ENCODE measurements at places on chromosomes 12 and 14. TPM values are rescaled to one million over a fixed set of nuclear protein-coding genes. Genes with fewer than 3 reads are reported as not detected.

Gene SLC5A8
- 31.3 TPM for polyA plus RNA-seq

Gene AMN
- 22.4 TPM for polyA plus RNA-seq

DNA sequence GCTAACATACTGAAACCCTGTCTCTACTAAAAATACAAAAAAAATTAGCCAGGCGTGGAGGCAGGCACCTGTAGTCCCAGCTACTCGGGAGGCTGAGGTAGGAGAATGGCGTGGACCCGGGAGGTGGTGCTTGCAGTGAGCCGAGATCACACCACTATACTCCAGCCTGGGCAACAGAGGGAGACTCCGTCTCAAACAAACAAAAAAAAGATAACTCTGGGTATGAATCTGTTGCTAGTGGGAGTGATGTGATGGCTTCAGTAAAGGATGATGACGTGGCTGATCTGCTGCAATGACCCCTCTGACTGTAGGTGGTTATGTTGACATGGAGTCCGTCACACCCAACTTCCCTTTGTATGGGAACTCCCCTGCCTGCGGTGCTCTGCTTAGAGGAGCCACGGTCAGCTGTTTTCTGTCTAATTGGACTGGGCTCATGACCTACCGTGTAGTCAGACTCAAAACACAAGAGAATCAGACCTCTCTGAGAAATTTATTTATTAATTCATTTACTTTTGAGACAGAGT lies 59.1 kb upstream of the MED13L start:
- DNase-seq, result no peak

Gene RNU6-8
- not detected for polyA plus RNA-seq

Gene AQP6
- 22.1 TPM for polyA plus RNA-seq

DNA sequence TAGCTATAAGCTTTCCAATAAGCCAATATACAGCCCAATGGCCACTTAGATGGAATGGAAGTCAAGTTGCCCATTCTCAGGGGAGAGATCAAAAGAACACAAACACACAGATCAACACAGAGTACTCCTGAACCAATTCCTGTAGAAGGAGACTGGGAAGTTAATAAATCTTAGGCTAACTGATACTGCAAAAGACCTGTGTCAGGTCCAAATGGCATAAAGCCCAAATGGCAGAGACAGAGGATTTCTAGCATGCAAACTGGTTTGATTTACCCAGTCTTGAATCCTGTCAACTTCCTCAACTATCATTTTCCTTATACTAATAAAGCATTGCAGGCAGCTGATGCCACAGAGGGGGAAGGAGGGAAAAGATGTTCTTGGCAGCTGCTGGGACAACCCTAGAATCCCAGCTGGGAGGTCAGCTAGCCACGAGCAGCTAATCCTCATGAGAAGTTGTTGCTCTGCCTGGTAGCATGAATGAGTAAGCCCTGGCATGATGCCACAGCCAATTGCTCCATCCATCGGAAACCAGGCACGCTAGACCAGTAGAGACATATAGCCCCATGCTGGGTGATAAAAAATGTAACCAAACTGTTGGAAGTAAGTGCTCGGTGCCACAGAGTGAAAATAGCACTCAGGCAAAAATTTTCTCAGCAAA lies 26.2 kb downstream of the ANG start:
- DNase-seq, result no peak

DNA sequence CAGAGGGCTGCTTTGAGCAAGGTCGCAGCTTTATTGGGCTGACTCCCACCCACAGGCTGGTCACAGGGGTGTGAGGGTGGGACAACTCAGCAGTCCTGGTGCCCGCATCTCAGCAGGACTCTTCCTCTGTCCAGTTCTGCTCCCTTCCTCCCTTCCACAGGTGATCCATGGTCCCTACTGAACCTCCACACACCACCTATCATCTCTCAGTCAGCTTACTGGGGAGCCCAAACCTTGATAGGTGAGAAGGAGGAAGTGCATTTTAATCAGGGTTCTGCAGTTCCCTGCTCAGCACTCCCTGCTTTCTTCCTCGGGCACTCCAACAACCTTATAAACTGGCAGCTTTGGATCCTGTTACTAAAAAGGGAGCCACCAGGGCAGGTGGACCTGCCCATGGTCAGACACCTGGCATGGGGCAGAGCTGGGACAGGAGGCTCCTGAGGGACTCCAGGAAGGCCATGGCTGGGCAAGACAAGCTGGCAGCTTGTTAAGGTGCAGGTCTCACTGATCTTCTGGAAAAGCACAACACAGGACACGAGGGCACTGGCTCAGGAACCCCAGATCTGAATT lies 664.6 kb downstream of the BCL11B start:
- DNase-seq, result no peak

- peak; percentile 67 for DNase-seq
Measured at GRCh38 chr12:3252450-3252891, 175.3 kb downstream of the TSPAN9 start.

DNA sequence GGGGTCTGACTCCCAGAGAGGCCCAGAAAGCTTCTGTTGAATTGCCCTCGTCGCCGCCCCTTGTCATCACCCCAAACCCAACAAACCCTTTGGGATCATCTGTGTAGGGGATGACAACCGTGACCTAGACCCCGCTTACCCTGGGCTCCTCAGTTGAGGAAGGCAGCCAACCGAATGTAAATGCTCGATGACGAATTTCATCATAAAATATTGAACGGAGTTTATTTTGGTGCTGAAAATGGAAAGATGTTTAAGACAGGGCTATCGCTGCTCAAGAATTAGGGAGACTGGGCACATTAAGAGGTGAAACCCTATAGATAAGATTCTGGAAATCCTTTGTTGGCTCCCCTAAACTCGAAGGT lies 512 bp downstream of the ACTR10 start:
- DNase-seq, result no peak

DNA sequence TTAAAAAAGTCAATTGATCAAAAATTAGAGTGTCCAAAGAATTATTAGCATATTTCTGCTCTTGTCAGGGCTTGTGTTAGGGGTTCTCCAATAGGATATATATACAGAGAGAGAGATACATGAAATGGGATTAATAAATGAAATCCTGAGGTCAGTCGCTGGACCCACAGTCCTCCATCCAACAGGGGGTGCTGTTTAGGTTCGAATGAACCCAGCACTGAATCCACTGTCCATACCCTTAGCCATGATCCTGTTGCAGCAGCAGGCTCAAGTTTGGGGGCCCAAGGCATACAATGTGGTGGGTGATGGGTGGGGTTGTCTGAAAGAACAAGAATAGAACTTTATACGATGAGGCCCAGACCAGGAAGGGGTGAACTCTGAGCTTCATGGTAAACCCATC lies 780 bp upstream of the MYO1H start:
- DNase-seq, result no peak

DNA sequence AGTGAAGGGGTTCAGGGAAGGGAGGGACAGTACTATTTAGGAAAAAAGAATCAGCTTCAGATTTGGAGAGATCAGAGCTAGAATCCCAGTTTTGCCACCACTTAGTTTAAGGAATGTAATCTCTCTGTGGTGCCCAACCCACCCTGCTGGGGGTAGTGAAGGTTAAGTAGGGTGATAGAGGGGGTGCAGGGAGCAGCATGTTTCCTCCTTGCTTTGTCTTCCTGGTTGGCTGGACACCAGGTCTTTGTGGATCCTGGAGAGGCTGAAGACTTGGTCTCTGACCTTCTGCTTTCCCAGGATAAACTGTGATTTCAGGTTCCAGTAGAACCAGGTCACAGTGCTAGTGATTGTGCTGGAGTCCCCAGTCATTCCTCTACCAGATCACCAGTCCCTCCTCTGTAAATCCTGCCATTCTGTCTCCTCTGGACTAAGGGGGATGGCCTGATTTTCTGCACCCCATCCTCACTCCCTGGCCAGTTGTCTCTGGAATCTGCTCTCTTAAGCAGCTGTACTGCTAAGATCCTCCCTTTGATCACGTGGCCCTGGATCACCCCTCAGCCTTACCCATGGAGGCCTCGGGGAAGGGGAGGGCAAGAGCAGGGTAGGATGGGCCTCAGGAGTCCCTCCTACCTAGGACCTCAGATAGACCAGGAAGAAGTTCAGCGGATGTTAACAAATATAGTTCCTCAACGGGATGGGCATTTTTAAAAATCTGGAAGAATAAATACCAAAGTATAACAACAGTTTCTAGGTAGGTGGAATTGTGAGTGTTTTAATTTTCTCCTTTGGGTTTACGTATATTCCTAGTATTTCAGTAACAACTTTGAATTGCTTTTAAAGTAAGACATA lies 3.1 kb downstream of the MAP3K12 start:
- DNase-seq, result no peak

DNA sequence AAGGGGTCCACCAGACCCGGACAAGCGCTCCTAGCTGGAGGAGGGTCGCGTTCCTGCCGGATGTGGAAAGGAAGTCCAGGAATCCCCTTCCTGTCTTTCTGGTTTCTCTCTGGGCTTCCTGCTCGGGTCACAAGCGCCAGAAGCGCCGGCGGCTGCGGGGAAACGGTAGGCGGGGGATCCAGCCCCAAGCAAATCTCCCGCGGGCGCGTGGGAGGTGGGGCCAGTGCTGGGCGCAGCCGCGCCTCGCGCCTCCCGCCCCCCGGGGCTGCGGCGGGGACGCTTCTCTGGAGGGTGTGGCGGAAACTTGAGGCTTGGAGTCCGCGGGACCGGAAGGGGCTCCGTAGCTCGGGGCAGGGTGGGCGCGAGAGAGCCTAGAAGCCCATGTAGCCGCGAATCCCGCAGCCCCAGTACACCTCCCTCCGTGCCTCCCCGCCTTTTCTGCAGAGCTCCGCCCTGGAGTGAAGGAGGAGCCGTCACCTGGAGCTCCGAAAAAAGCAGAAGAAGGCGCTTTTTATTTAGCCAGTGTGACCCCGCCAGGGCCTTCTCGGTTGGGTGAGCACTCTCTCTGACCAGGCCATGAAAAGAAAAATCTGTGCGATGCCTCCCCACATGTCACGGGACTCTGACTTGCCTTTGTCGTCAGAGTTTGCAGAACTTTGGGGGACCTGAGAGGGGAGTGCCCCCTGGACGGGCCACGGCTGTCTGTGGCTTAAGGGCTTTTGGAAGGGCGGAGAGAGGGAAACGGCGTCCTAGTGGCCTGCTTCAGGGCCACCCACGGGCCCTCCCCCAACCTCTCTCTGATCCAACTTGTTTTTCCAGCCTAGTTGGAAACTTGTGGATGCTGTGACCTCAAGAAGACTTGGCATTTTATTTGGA lies 21.4 kb upstream of the CLEC2D start:
- DNase-seq, result peak; percentile 77

Gene KITLG
- polyA plus RNA-seq, result 39.7 TPM

DNA sequence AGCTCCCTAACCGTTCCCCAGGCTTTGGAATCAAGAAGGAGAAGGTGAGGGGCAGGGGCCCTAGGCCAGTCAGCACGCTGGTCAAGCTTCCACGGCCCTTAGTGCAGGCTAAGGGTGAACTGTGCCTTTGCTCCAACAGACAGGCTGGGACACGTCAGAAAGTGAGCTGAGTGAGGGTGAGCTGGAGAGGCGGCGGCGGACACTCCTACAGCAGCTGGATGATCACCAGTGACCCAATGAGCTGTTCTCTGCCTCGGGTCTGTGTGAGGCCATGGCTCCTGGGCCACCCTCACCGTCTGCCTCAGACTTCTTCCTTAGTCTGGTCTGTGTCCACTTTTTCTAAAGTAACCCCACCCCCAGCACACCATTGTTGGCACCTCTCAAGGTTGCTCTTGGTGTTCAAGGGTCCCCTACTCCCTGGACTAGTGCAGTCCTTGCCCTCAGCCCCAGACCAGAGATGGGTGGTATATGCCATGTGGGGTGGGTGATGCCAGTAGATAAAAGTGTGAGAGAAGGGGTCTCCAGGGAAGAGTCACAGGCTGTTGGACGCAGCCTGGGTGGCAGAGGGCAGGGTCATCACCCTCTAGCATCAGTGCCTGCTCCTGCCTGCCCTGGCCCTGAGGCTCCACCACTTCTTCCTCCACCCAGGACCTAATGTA lies 20.7 kb downstream of the PRPF40B start:
- no peak for DNase-seq

Gene MYF6
- polyA plus RNA-seq, result not detected

DNA sequence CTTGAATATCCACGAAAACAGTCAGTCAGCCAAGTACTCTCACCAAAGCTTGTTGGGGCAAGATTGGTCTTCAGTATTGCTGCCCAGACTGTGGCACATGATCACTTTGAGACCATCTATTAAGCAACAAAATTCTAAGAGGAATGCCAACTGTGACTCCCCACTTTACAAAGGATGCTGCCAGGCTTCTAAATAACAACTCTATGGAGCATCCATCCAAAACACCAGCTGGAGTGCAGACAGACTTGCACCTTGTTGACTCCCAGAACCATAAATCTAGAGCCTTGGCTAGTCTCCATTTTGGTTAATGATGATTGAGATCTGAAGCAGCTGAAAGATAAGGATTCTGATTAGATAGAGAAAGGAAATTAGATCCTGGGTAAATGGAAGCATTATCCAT lies 132.8 kb downstream of the DIO2 start:
- DNase-seq, result no peak

- no peak for DNase-seq
Measured at GRCh38 chr12:125402874-125403789, 337.9 kb downstream of the AACS start.

Measured in right renal pelvis (tissue), 4 donors.